ENCODE measurements at places on chromosomes 3 and 15.
A peak's percentile ranks its signal among the peaks of the same experiment; 100 is the strongest.

GRCh38 chr3:167502401-167502800, 28.6 kb upstream of the SERPINI2 start:
- DNase-seq, result no peak

GRCh38 chr3:84724877-84725276, 233.9 kb upstream of the CADM2 start:
- DNase-seq, result no peak

DNA sequence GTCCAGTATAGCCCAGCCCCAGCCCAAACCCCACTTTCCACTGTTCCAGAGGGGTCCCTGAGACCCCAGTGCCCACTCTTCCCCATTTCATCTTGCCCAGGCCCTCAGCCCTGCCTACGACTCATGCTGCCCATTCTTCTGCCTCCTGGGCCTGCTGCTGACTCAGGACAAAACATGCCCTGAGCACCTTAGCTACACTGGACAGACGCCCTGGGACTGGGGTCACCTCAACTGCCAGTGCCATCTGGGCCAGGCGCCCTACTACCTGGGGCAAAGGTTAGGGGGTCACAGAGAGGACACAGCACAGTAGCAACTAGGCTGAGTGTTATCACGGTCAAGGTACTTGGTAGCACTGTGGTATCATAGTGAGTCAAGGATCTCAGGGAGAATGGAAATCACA, 2.6 kb upstream of the LAMB2 start:
- DNase-seq, result no peak

DNA sequence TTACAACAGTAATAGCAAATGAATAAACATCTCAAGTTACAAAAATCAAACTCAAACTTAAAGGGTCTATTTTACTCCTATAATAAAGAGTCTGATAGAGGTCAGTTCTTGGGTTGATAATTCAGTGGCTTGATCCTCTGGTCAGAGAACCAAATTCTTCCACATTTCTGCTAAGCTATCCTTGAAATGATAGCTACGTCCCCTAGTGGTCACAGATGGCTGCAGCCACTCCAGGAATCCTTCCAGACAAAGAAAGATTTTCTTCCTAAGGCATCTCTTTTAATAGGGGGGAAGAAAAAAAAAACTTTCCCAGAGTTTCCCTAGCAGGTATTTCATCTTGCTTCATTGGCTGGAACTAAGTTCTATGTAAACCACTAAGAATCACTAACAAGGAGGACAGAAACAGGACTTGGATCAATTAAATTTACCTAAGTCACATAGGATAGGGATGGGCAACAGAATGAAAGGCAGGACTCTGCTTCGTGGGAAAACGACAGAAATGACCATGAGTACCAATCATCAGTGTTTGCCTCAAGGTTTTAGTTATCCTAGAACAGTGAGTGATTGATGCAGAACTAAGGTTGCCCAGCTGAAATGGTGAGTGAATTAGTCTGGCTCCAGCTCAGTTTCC, 160.7 kb downstream of the STAC start:
- DNase-seq, result no peak

GRCh38 chr3:38507120-38507519, 11.0 kb downstream of the EXOG start:
- DNase-seq, result no peak

DNA sequence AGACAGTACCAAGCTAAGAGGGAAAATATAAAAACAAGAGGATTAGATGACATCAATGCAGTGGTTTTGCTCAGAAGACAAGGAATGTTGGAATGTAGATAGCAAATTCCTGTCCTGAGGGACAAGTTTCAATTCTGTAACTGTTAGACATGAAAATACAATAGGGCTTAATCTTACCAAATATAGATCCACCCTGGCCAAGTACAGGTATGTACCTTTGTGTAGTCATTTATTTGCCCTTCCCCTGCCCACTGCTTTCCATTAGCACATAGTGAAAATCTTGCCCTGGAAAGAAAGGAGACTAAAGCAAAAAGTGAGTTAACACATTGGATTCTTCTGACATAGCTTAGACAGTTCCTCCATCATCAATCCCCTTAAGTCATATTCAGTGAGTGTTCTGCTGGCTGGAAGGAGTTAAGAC, 389.0 kb upstream of the THBS1 start:
- DNase-seq, result no peak

DNA sequence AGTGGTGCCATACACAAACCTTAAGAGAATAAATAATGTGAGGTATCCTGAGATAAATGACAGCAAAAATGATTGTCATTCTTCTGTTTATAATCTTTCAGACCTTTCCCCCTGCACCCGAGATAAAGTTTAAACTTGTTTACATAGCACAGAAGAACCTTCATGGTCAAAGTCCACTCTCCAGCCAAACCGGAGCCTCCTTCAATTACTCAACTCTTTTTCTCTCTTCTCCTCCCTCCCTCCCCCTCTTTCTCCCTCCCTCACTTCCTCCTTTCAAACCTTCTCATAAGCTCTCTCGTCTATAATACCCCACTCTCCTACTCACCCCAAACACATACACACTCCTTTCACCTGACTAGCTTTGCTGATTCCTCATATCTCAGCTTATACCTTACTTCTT, 198.9 kb downstream of the EFHB start:
- DNase-seq, result no peak

DNA sequence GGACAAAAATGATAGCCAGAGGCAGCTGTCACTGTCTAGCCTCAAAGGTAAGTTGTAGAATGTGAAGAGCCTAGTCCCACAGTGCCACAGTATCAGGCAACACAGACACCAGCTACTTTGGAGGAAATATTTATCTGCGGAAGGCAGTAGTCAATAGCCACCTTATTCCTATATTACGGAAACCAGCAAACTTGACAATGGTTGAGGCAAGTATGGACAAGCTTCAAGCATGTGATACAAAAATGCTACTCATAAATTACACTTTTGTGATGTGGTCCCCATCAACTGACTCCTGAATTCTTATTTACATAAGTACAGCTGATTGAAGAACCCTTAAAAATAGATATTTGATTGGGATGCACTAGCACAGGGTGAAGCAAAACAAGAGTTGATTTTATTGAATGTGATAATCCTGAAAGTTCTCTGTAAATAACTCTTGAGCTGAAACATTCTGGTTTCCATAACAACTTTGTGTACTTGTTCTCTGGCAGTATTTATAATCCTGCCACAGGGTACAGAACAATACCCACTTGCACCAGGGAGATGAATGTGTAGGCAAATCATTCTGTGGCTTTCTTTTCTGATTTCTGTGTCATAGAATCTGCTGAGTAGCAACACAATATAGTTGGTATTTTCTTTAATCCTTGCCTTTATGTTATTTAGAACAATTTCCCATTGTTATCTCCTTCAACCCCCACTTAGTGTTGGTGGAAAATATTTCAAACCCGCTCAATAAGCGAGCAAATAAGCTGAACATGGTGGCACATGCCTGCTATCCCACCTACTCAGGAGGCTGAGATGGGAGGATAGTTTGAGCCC, at the start of gene ANKUB1:
TSS of gene ANKUB1 (minus strand) at position 103 of the 819 bp plus-strand sequence. CDS start 188 bp downstream, outside the sequence.
- no peak for DNase-seq

DNA sequence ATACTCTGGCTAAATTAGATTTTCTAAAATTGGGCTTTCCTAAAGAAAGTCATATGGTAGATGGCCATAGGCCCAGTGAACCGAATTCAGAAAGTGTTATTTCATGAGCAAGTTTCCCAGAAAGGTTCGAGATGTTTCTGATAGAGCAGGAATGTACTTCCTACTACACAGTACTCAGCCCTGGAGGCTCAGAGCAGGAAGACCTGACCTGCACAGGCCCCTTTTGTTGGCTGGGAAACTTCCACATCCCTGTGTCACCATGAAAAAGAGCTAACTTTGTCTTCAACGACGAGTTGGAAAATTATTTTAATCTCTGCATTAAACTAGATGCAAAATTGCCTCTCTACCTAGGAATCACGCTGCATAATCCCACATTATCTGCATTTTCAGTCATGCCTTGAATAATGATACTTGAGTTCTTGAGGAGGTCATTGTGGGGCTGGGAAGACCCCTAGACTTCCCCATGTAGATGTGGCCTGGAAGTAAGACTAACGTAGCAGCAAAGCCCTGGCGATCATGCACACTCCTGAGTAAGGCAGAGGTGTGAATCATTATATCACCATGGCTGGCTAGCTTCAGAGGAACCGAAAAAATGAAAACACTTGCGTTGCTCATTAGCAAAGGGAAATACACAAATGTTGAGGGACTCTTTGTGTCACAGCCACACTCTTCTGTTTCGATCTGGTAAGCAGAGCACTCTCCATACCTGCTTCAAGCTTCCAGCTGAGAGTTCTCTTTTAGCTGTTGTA, 47.1 kb downstream of the CMTM7 start:
- DNase-seq, result peak; percentile 27

DNA sequence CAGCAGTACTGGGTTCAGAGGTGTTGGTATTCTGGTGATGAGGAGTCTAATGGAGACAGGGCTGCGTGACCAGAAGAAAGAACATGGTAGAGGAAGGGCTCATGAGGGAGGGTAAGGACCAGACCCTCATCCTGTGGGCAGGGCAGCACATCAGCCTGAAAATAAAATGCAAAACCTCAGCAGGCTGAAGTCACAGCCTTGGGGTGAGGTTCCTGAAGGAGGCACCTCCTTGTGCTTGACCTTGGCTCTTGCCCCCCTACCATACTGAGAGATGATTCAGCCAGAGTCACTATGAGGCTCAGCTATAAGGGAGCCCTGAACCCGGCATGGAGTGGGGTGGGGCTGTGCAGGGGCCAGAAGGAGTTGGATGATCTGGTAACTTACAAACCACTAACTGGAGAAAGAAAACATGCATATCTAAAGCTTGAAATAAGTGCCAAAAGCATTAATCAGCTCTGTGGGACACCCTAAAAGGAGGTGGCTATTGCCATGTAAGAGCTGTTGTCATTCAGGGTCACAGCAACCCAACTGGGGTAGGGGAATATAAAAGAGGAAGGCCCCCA, 60.2 kb downstream of the CORO2B start:
- no peak for DNase-seq

- no peak for DNase-seq
Measured at GRCh38 chr3:130377960-130378676, 32.6 kb downstream of the COL6A5 start.

DNA sequence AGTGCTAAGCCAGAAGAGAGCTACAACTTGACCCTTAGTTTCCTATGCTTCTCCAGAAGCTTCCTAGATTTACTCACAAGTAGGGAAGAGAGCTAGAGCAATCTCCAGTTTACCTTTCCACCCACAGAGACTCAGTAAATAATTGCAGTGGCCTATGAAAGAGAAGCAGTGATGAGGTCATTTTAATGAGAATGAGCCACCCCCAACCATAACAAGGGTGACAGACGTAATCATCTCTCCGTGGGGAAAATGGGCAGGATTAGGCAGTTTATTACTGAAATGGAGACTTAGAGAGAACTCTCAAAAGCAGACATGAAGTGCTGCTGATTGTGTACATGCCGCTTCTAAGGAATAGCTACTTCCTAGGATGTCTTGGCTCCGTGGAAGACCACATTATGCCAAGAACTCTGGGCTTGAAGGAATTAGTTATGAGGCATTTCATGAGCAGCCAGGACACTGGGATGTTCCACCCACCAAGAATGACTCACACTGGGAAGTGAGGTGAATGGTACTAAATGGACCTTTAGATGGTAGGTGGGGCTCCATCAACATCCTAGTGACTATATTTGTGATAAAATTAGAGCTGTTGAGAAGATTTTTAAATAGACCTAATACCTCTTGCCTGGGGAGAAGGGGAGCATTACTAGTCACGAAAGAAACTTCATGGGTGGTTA, 160.9 kb downstream of the EDEM1 start:
- no peak for DNase-seq

DNA sequence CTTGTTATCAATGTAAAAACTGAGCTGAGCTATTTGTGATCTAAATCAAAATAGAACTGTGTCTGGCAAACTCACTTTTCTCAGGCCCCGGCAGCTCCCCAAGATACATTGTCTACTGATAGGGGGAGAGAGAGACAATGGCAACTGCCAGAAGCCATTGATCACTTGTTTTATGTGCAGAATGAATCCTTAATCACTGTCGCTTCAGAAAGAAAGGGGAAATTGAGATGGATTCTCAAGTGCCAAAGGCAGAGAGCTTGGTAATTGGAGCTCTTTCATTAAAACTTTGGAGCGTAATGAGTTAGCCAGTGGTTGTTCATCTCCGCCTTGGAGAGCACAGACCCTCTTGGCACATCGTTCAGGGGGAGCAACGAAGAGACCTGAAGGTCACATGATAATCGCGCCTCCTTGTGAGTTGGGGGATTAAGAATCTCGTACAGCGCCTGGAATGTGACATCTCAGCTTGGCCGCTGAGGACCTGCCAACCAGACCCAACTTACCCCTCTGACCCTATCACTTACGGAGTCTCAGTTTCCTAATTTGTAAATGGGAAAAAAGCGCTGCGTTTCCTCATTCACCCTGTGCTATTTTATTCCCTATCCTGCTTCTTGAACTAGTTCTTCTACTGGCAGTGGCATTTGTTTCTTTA, 252.8 kb downstream of the VPS13C start:
- DNase-seq, result no peak

DNA sequence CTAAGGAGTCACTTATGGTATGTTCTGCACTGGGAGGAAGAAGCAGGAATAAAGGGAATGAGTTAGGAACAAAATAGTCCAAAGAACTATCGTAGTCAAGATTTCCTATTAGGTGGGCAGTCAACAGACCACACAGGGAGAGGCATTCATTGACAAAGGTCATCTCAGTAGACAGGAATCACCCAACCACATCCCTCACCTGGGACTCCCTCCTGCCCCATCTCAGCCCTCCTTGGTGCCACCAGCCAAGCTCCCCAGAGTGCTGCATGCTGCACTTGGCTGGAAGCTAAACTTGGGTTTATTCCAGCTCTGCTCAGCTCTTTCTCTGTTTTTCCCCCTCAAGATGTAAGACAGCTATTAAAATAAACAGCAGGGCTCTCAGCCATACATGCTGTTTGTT, 72.3 kb upstream of the CTNNB1 start:
- DNase-seq, result no peak

- DNase-seq, result no peak
Measured at GRCh38 chr3:29065211-29065785, 215.6 kb upstream of the RBMS3 start.

DNA sequence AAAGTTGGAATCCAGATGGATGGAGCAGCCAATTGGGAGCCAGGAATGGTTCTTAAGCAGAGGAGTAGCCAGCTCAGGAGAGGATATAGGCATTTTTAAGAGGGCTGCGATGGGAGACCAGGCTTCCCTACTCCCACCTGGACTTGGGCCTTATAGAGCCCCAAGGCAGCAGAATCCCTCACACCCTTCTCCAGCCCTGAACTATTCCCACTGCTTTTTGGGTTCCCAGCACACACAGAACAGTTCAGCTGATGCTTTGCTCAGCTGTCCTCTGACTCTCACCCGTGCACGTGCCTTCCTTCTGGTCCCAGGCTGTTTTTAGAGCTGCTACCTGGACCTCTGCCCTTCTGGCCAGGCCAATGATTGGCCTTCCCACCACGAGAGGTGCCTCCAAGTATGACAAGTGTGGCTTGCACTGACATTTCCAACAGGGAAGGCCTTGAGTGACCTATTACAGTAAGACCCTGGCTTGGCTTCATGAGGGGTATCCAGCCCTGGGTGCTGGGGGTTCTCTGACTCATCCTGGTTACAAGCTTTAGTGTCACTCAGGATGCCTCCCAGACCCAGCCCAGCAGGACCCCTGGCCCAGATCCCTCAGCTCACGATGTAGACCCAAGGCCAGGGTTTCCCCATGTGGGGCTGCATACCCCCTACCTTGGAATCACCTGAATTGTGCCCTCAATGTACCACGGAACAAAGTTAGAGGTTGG, 25.2 kb downstream of the NOX5 start:
- DNase-seq, result no peak
